CD8-positive, alpha-beta T cell (primary cell): ENCODE measurements at places on chromosomes 16 and 17.
A peak's percentile ranks its signal among the peaks of the same experiment; 100 is the strongest.

DNA sequence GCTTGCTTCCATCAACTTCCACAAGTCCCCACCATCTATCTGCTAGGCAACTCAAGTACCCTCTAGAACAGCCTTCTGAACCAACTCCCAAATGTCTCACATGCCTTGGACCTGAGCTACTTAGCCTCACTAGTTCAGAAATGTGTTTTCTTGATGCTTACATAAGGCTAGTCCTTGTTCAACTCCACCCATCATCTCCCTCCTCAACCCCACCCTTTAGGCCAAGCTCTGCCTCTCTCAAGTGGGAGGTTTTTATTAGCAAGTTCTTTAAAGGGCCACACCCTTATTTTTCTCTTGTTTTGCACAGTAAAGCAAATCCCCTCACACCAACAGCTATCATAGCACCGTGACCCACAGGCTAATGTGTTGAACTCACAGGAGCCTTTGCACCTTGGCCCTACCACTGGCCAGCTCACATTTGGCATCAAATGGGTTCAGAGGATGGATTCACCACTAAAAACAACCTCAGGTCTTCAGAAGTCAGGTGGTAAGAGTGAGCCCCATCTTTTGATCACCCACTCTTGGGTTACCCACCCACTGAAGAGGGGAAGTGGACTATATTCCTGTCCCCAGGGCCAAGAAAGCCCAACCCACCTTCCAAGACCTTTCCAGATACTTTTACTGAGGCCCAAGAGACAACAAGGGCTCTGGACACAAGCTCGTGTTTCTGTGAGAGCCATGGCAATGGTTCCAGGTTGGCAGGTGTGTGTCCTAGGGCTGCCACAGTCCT, 12.2 kb downstream of the PIK3R5 start:
- DNase-seq: no peak

DNA sequence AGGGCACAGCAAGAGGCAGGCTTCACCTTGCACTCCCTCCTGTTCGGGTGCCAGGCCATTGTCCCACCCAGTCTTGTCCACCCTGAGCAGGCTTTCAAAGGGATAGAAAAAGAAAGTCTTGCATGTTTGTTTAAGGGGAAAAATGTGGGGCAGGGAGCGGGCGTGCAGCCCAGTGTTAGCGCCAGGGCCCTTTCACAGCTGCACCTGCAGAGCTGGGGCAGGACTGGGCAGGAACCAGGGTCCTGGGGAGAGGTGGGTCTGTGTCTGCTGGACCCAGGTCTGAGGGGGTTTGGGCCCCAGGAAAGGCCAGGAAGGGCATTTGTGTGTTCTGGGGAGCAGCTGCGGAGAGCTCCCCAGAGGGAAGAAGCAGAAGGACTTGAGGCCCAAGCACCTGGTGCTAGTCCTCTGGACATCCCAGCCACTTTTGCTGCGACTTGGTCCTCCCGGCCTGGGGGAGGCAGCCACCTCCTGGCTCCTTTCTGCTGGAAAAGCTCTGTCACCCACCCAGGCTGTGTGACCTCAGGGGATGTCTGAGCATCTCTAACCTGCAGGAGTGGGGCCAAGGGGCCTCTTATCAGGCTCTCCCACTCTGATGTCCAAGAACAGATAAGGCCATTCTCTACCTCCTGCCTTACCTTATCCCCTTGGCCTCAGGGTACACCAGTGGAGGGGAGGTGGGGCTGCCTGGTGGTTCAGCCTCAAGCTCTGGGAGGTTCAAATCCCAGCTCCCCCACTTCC, 44.7 kb downstream of the PSME3IP1 start:
- no peak for DNase-seq

DNA sequence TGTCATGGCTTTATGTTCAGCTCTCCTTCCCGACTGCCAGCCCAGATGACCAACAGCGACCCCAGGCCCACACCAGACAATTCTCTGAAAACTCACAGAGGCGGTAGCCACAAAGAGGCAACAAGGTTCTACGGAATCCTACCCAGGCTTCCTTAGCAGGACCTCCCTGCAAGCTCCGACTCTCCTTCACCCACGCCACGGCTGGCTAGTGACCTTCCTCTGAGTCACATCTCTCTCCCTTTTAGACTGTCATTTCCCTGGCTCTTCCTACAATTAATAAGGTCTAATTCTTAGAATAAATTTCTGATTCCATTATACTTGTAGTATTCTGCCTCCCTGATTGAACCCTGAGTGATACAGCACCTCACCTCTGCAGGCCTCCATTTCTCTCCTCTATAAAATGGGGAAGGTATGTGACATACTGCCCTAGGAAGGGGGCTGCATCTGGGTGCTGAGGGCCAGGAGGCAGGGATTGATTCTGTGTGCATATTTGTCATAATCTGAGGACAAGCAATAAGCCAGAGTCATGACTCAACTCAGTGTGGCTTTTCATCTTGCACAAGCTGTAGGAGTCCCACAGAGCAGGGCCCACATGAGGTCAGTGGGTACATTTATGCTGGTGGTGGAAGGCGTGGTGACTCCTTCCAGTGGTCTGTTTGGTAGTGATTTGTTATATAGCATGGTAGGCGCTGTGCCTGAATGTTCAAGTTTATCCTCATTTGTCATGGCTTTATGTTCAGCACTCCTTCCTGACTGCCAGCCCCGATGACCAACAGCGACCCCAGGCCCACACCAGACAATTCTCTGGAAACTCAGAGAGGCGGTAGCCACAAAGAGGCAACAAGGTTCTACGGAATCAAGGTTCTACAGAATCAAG, 46.2 kb downstream of the SMPD3 start:
- no peak for DNase-seq

GRCh38 chr17:82835766-82836512, 3.9 kb downstream of the ZNF750 start:
- DNase-seq: no peak

DNA sequence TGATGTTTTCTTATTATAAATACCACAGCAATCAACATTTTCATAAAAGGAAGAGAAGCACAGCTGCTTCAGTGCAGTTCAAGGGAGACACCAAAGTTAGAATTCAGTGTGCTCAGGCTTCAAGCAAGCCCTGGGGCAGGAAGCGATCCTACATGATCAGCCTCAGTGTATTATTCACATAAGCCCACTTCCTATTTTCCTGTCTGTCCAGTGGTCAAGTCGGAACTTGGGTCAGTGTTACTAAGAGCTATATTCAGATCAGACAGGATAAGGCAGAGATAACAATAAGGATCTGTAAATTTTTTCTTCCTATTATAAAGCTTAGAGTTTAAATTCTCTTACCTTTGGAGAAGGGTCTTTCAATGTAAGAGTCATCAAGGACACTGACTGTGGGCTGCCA, 12.9 kb downstream of the HEATR6 start:
- no peak for DNase-seq

GRCh38 chr17:1744551-1745512, 2.2 kb downstream of the SERPINF2 start:
- DNase-seq: no peak

DNA sequence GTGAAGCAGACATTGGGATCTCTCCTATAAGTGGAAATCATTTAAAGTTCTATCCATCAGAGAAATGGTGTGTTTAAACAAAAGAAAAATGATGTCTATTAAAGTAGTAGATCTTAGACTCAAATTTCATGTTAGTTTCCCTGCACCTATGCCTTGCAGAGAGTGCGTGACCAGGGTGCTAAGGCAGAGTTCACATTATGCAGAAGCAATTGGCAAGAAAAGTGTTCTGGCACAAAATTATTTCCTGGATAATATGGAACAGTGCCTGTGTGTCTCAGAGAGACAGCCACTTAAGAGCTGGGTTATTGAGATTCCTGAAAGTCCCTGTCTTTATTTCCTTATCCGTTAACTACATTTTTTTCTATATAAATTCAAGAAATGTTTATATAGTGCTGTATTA, 457.0 kb downstream of the CDH8 start:
- DNase-seq: no peak

GRCh38 chr17:46097497-46097896, 95.7 kb downstream of the KANSL1 start:
- no peak for DNase-seq

DNA sequence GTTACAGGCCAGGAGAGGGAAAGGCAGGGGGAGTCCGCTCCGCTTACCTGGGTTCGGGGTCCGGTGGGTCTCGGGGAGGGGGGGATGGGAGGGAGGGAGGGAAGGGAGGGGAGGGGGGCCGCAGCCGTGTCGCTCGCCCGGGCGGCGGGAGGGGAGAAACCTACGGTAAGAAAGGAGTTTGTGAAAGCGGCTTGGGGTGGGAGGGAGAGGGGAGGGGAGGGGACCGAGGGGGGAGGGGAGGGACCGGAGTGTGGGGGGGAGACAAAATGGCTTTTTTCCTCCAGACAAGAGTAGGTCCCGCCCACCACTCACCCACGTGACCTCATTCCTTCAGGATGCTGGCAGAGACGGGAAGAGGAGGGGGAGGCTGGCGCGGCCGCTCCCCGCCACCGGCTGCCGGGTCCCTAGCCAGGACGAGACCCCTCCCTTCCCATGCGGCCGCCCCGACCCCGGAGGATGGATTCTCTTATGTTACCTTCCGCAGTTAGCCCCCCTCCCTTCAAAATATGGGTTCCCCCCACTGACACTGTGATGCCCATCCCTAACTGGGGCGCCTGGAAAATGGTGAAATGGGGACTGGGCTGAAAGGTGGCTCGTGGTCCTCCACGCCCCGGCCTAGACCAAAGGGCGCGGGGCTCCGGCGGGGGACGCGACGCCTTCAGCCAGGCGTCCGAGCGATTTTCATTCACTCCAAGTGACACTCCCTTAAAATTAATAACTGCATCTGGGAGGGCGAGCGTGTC, at the start of gene PCGF2:
PCGF2 (minus strand) TSS at position 188 of the 743 bp plus-strand sequence. CDS start 7,934 bp downstream, outside the sequence.
- DNase-seq: no peak

DNA sequence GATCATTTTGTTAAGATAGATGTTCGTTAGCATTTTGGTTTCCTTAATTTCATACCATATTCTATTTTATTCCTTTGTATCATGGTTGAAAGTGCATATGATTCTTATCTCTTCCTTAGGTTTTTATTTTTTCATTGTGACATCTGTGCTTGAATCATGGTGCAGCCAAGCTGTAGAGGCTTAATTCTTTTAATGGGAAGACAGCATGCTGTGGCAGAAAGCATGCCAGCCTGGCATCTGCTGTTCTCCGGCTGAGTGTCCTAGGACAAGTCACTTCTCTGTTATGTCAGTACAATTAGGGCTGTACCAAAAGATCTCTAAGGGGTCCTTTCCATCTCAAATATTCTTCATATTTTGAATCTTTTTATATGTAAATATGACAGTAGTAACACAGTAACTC, 68.5 kb upstream of the PMFBP1 start:
- no peak for DNase-seq

DNA sequence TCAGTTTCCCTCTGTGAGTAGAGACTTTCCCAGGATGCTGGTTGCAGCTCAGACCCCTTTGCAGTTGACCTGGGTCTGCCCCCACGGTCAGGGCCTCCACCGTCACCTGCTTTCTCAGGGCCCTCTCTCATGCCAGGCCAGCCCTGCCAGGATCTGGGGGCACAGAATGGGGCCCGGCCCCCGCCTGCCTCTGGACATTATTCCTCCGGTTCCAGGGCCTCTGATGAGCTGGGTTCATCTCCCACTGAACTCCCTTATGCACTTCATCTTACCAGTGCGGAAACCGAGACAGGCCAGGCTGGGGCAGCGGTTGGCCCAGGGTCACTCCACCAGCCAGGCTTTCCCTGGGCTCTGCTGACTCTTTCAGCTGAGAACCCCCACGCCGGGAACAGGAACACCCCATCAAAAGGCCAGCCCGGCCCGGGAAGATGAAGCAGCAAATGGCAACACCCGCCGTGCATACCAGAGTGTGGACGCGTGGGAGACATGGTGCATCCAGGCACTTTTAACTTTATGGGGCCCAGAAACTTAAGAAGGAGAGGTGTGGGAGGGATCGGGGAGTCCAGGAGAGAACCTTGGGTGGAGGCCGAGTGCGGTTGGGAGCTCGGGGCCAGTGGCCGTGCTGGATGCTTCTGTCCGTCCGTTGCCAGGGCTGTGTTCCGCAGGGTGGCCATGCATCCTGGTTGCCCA, 19.9 kb downstream of the ZNF469 start:
- DNase-seq: no peak

GRCh38 chr17:2943981-2944380, 119.4 kb downstream of the OR1D5 start:
- no peak for DNase-seq

- DNase-seq: no peak
Observed at GRCh38 chr17:10205549-10206185, 7.3 kb upstream of the GAS7 start.

DNA sequence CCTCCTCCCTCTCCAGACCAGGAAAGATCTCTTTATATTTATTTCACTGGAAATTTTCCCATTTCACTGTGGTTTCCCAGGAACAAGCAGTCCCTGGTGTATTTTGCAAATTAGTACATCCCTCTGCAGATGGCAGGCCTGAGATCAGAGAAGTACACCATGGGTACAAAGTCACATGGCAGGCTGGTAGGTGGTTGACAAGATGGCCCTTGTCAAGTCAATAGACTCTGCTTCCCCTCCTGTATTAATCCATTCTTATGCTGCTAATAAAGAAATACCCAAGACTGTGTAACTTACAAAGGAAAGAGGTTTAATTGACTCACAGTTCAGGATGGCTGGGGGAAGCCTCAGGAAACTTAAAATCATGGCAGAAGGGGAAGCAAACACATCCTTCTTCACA, 51.6 kb upstream of the KSR1 start:
- no peak for DNase-seq

GRCh38 chr16:25111403-25112166, at the start of gene LCMT1:
Gene LCMT1 (plus strand): TSS chr16:25111742. CDS start chr16:25111884, 142 bp downstream.
- peak; percentile 85 for DNase-seq

DNA sequence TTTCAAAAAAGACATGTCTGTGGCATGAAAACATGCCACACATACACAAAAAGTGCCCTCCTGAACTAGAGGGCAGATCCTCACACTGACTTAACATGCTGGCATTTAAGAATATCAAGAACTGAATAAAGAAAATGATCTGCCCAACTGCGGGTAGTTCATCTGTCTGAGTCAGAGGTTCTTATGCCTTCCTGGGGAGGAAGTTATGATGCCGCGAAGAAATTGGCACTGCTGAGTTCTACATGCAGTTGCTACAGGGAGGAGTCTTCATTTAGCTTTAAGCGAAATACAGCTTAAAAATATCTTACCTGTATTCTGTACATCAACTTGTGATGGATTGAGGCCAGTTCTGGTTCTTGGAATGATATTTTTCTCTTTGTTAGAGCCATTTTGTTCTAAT, 6.3 kb downstream of the ALDH3A2 start:
- DNase-seq: no peak

GRCh38 chr16:29868396-29869009, 5.5 kb upstream of the CDIPT start:
- DNase-seq: no peak

- no peak for DNase-seq
Observed at GRCh38 chr16:66387817-66388332, 21.4 kb downstream of the CDH5 start.
